Amniotic epithelial cell (primary cell): ENCODE measurements at places on chromosomes 1 and 21.

- DNase-seq, result peak; percentile 26
Observed at GRCh38 chr1:76279101-76279748, 204.7 kb downstream of the ST6GALNAC3 start.

DNA sequence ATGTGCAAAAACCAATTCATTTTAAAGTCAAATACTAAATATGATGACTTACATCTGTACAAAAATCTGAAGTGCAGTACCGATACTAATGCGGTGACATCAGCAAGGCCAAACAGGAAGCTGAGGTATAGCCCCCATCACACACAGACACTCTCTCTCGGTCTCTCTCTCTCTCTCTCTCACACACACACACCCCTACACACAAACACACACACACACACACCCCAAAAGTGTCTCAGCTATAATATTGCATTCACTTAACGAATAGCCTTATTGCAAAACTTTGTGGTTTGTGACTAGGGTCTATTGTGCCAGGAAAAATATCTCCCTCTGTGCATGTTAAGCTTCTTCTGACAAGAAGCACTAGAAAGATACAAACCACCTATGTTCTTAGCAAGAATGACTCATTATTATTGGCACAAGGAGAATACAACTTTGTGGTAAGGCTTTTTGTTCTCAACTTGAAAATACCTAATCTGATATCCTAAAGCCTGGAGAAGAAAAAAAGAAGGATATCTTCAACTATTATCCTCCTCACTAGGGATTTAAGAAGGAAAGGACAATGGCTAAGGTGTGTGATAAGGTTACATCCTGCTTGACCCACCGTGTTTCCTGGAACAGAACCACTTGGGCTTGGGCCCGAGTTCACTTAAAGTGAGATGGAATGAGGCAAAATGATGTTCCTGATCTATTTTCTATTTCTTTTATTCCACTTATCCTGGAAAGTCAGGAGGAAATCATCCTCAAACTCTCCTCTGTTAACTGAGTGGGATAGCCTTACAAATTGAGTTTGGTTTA lies 107.1 kb downstream of the NIBAN1 start:
- peak; percentile 99 for DNase-seq

GRCh38 chr1:235910357-235911299 lies 43.9 kb upstream of the LYST start:
- DNase-seq, result peak; percentile 90

- DNase-seq, result no peak
Observed at GRCh38 chr1:213448776-213449175, 397.7 kb downstream of the RPS6KC1 start.

GRCh38 chr1:48069662-48070395 lies 72.6 kb upstream of the TRABD2B start:
- DNase-seq, result peak; percentile 34

GRCh38 chr1:53180226-53180625 lies 16.4 kb upstream of the CPT2 start:
- peak; percentile 74 for DNase-seq

GRCh38 chr1:36160949-36161485 lies 5.1 kb downstream of the MAP7D1 start:
- peak; percentile 56 for DNase-seq

GRCh38 chr1:66624412-66625060 lies 90.6 kb downstream of the SGIP1 start:
- DNase-seq, result peak; percentile 86
